ENCODE measurements at places on chromosomes 7 and 10.

DNA sequence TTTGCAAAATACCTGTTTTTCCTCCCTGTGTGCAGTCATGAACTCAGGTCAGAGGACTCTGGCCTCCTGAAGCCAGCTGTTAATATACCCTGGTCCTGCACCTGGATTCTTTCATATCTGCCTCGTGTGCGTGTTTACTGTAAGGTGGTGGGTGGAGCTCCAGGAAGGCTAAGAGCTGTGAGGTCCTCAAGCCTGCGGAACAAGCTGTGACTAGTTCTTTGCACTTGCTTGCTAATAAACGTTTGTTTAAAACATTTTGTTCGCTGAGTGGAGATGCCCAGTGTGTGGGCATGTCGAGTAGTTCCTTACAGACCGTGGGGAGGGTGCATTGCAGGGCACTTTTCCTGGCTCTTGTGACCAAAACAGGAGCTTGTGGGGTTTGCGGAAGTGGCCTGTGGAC is 139.0 kb downstream of the DOCK1 start:
- DNase-seq = no peak

DNA sequence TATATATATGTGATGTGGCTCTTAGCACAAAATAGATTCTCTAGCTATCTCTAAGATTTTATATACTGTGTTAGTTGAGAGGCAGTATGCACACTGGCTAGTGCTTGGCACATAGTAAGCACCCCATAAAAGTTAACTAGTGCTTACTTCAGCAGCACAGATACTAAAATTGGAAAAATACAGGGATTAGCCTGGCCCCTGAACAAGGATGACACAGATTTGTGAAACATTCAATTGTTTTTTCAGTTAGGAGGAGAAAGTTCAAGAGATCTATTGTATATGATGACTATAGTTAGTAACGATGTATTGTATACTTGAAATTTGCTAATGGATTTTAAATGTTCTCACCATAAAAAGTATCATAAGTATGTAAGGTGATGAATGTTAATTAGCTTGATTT is 78.3 kb upstream of the LRRC17 start:
- DNase-seq = no peak

DNA sequence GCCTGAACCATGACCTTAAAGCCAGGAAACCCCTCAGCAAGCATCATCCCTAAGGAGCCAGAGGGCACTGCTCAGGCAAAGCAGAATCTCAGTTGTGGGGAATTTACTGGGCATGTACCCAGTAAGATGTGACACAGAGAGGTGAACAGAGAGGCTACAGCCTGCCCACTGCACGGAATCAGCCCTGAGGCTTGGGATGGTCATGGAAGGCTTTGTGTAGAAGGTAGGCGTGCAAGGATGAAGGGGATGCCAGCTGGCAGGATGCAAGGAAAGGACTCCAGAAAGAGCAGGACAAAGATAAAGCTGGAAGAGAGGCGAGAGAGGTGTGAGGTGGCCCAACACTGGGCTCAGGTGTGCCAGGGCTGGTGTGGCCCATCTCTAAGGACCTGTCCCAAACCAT is 2.4 kb upstream of the AIFM2 start:
- DNase-seq = no peak

DNA sequence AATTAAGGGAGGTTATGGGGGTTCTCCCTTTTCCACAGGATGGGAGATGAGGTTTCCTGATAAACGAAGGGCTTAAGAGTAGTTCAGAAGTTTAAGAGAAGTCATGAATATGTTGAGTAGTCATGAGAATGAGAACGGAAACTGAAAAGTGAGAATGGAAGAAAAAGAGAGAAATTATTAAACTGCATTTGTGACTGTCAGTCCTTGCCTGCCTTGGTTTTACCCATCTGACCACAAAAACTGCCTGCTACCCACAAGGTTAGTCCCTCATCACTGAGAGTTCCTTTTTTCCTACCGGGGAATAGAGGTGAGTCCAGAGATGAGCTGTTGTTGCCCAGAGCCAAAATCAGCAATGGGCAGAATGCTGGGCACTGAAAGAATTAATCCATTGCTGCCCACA is 174.1 kb upstream of the BET1 start:
- DNase-seq = peak; percentile 66

DNA sequence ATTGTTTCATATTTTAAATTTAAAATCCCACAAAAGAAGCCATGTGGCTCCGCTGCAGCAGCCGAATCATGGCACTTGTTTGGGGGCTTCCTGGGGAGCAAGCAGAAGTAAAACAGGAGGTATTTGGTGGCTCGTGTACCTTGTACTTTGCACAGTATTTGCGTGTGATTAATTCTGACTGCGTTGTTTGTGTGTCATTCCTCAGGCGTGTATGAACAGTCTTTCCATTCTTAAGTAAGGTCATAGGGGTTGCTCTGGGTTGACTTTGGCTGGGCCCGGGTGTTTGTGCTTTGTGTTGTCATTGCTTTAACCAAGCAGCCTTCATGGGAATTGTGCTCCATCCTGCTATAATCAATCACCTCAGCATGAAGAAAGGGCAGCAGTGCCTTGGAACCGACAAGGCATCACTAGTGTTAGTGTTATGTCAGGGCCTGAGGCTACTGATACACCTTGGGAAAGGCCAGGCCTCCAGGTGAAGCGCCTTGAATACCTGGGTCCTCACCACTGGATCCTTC is 182.4 kb downstream of the ARHGAP21 start:
- DNase-seq = no peak

GRCh38 chr10:23512355-23513058 is 73.6 kb downstream of the OTUD1 start:
- DNase-seq = no peak

DNA sequence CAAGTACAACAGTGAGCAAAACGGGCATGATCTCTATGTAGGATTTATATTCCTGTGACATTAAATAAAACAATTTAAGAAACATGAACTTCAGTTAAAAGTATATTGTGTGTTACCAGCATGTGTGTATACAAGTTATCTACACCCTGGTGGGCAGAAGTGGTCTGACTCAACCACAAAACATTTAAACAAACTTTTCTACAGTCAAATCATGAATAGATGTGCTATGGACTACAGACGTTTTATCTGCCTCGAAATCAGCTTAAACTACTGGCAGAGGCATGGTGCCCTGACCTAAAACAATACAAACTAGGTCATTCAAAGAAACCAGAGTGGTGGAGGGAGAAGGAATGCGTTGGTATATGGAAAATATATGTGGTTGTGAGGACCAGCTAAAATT is 3.6 kb downstream of the ARL3 start:
- DNase-seq = no peak

GRCh38 chr10:133460208-133460769 is 6.5 kb downstream of the SCART1 start:
- no peak for DNase-seq

- no peak for DNase-seq
Observed at GRCh38 chr10:117221156-117221711, 19.7 kb upstream of the SLC18A2 start.

DNA sequence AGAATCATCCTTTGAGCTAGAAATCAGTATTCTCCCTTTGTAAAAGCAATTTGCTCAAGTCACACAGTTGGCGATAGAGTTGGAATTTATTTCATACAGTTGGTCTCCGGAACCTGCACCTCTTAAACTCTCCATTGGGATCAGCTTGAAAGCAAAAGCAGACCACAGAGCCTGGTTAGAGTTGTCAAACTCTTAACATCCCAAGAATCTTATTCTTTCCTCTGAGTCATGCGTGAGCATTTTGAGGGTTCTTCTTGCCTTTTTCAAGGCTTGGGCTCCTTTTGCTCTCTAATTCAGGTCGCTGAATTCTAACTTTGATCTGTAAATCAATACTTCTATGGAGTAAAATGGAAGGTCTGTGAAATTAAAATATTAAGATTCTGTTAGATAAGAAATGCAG is 19.6 kb upstream of the SCIN start:
- DNase-seq = no peak

GRCh38 chr10:15712883-15713282 is 6.8 kb downstream of the ITGA8 start:
- DNase-seq = no peak

GRCh38 chr7:106566672-106567071 is 94.3 kb downstream of the CCDC71L start:
- no peak for DNase-seq

- DNase-seq = no peak
Observed at GRCh38 chr7:101226721-101227120, 8.8 kb downstream of the ZNHIT1 start.

DNA sequence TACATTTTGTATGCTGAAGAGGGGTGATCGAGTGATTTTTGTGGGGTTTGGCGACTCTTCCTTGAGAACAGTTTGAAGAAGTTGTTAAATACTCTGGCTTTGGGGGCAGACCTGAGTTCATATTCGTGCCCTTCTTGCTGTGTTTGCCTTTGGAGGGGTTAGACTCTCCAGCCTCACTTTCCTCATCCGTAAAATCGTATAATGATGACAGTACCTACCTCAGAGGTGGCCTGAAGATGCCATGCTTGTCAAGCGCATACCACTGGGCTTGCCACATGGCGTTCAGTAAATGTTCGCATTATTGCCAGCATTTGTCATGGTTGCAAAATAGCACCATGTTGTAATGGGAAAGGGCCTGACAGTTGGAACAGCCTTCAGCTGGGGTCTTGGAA is 1.3 kb downstream of the STK17A start:
- peak; percentile 43 for DNase-seq

DNA sequence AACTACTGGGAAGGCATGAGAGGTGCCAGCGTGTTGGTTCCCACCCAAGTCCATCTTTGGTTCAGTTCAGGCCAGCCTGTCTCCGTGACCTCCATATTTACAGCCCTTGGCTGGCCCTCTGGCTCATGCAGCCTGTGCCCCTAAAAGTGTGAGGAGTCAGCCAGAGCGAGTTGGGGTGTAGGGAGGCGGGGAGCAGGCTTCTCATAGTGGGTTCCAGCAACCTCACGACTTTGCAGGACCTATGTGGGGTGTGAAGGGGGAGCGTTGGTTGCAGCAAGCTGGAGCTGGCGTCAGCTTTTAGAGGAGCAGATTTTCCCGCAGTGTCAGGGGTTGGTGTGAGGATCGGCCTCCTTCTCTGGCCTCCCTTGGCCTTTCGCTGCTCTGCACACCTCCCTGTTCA is 9.8 kb downstream of the TSPAN14 start:
- no peak for DNase-seq

DNA sequence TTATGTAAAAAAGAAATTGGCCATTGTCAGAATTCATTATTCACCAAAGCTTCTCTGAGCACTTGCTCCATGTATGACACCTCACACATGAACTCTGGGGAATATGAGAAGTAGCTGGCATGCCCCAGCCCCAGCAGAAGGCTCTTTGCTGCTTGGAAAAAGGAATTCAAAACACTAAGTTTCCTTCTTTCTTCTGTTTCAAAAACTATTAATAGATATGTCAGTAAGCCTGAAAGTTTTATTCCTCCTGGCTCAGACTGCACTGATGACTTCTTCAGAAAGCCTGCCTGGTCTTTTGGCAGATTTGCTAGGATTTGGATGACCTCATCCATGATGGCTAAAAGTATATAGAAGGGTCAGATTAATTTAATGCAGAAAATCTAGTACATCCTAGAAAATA is 511.0 kb downstream of the GFRA1 start:
- no peak for DNase-seq
